ENCODE measurements at places on chromosomes 12 and 14. TPM values are rescaled to one million over a fixed set of nuclear protein-coding genes. Genes with fewer than 3 reads are reported as not detected.

ADGRD1 gene
- 7.2 TPM for total RNA-seq

EDDM3A gene
- total RNA-seq, result not detected

PCED1B gene
- total RNA-seq, result 0.47 TPM

OTX2 gene
- total RNA-seq, result not detected

MYO1H gene
- total RNA-seq, result not detected

EGLN3 gene
- 14.2 TPM for total RNA-seq

PLBD1 gene
- 7.1 TPM for total RNA-seq

OAS2 gene
- 2.7 TPM for total RNA-seq

BDKRB2 gene
- 0.10 TPM for total RNA-seq

FAM216A gene
- total RNA-seq, result 0.82 TPM

LRFN5 gene
- not detected for total RNA-seq

LTBP2 gene
- 51.9 TPM for total RNA-seq

EP400 gene
- total RNA-seq, result 17.4 TPM

TMEM30B gene
- 1.7 TPM for total RNA-seq

SYCP3 gene
- 0.66 TPM for total RNA-seq

GAS2L3 gene
- 0.12 TPM for total RNA-seq

KERA gene
- total RNA-seq, result 0.73 TPM

EPYC gene
- total RNA-seq, result not detected

KRT81 gene
- total RNA-seq, result not detected

BMP4 gene
- total RNA-seq, result 9.4 TPM

NUAK1 gene
- total RNA-seq, result 18.9 TPM

SLCO1A2 gene
- not detected for total RNA-seq

GYS2 gene
- not detected for total RNA-seq

LUM gene
- total RNA-seq, result 1.3 TPM

KRT77 gene
- total RNA-seq, result not detected

PNP gene
- 2.0 TPM for total RNA-seq

ASCL1 gene
- total RNA-seq, result 0.20 TPM

TSPAN8 gene
- total RNA-seq, result 83.6 TPM

PTGR2 gene
- 13.0 TPM for total RNA-seq

SLCO1B1 gene
- not detected for total RNA-seq

SRRM4 gene
- not detected for total RNA-seq

MAP1LC3B2 gene
- total RNA-seq, result 0.68 TPM

APOF gene
- total RNA-seq, result not detected

DPF3 gene
- total RNA-seq, result 17.7 TPM

CISTR gene
- total RNA-seq, result not detected

CCDC175 gene
- not detected for total RNA-seq

TMEM63C gene
- not detected for total RNA-seq

PTHLH gene
- not detected for total RNA-seq

DHRS7 gene
- total RNA-seq, result 1,098 TPM

TESPA1 gene
- total RNA-seq, result 0.94 TPM

TROAP gene
- total RNA-seq, result not detected

RNF34 gene
- 57.1 TPM for total RNA-seq

RD3L gene
- total RNA-seq, result not detected

RTL1 gene
- total RNA-seq, result not detected

BBOF1 gene
- 0.95 TPM for total RNA-seq

FITM1 gene
- 45.3 TPM for total RNA-seq

HCAR3 gene
- not detected for total RNA-seq

RNASE9 gene
- not detected for total RNA-seq

EML5 gene
- total RNA-seq, result 0.07 TPM

Measured in gastrocnemius medialis (tissue), 4 donors.